ENCODE measurements at places on chromosomes 4 and X.

DNA sequence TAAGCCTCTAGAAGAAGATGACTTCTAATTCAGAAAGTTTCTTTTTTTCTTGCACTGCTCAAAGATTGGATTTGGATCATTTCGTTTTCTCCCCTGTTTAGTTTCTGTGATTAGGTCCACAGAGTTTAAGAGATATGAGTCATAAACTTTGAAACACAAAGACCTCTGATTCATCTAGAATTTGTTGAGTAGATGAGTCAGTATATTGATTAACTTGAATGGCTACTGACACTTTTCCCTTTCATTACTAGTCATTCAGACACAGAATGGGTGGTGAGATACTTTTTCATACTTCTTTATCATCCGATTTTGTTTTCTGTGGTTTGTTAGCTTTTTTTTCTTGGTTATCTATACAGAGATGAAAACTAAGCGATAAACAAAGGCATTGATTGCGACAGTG lies 34.1 kb upstream of the AFF2 start:
- DNase-seq: no peak

DNA sequence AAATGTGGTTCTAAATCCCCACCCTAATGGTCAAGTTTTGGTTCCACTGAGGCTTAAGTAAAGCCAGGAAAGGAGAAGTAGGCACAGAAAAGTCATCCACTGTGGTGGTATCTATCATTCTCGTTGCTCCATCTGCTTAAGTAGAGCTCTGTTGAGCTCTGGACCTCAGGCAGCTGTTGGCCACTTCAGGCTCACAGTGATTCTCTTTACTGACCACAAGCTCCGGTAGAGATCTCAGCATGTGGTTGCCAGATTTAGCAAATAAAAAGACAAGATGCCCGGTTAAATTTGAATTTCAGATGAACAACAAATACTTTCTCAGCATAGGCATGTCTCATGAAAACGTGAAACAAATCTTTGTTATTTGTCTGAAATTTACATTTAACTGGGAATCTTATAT lies 132.3 kb upstream of the PTCHD1 start:
- no peak for DNase-seq

DNA sequence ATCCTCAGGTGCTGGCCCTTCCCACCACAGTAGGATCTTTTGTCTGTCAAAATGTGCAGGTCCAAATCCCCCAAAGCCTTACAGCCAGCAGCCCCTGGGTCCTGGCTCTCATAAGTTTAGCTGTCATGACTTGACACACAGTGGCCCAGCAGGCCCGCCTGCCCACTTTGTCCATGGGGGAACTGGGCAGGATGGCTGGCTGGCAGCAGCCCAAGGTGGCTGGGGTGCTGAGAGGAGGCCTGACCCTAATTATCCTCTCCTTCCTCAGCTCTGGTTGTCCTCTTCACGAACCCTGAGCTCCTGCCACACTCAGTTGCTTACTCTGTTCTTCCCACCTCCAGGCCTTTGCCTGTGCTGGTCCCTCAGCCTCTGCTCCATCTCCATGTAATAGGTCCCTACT lies 46.4 kb upstream of the PJA1 start:
- no peak for DNase-seq

DNA sequence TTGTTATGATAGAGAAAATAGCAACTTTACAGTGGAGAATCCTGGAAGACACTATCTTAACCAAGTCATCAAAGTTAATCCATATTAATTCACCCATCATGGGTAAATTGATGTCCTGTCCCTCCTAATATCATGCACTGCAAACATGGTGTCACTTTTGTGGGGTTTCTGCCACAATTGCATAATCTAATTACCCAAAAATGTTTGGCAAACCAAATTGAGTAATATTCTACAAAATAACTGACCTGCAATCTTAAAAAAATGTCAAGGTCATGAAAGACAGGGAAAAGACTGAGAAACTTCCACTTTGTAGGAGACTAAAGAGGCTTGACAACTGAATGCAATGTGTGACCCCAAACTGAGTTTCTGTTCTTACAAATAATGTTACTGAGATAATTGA lies 37.1 kb upstream of the PLAC8 start:
- no peak for DNase-seq

DNA sequence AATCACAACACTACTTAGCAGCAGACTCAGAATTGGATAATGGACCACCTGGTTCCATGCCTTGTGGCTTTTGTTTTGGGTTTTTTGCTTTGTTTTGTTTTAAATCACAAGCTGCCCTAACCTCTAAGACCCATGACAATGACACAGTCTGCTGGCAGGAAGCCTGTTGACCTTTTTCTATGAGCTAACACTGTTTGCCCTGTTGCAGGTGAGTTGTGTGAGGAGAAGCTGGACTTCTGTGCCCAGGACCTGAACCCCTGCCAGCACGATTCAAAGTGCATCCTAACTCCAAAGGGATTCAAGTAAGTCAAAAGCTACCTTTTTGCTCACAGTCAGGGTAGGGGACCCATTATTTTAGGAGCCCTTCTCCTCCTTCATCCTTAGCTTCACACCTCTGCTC lies 110.8 kb upstream of the PACRGL start:
- DNase-seq: no peak

DNA sequence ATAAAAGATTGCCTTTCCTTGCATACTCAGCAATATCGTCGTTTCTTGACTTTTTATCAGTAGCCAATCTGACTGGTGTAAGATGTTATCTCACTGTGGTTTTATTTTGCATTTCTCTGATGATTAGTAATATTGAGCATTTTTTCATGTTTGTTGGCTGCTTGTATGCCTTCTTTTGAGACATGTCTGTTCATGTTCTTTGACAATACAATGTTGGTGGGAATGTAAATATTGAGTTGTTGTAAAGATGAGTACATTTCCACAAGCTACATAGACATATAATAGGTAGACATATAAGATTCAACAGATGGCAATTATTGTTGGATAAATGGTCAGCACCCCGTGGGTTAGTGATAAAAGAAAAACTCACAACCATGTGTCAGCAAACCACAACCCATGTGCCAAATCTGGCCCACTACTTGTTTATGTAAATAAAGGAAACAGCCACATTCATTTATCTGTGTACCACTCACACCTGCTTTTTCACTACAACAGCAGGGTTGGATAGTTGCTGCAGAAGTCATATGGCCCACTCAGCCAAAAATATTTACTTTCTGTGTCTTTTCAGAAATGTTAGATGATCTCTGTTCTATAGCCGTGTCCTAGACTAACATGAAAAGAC lies 153.1 kb upstream of the VCX start:
- no peak for DNase-seq

DNA sequence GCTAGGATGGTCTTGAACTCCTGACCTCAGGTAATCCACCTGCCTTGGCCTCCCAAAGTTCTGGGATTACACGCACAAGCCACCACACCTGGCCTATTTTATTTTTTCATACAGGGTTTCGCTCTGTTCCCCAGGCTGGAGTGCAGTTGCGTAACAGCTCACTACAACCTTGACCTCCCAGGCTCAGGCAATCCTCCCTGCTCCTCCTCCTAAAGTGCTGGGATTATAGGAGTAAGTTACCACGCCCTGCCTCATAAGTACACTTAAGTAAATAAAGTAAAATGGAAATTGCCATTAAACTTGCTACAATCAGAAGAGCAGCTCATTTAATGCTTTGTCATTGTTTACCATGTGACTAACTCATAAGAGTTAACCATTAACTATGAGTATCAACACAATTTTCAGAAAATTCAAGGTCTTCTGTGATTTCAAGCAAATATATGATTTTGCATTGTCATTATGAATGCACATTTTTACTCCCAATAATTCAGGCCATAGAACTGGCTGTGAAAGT lies 12.3 kb downstream of the UGDH start:
- DNase-seq: no peak

Measured in AG04449 (cell line).